ENCODE measurements at places on chromosomes 12 and 14.

- peak; percentile 57 for DNase-seq
Measured at GRCh38 chr14:73785834-73786635, 65.6 kb upstream of the PTGR2 start.

- DNase-seq: peak; percentile 42
Measured at GRCh38 chr12:98439981-98440581, 75.3 kb upstream of the TMPO start.

DNA sequence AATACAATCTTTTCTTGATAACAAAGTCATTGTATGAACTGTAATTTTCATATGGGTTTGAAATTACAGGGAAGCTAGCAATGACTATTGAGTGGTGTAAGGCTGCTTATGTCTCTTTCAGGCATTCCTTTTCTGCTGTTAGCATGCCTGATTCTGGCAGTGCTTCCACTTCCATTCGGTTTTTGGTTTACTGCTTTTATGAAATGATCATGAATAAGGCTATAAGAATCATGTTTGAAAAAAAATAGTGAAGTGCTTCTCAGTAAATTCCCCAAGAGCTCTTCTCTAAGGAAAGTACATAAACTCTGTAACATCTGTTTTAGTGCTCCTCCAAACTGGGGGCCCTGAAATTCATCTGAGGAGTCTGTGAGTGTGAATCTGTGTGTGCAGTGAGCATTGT lies 434.0 kb upstream of the RGS6 start:
- DNase-seq: no peak

DNA sequence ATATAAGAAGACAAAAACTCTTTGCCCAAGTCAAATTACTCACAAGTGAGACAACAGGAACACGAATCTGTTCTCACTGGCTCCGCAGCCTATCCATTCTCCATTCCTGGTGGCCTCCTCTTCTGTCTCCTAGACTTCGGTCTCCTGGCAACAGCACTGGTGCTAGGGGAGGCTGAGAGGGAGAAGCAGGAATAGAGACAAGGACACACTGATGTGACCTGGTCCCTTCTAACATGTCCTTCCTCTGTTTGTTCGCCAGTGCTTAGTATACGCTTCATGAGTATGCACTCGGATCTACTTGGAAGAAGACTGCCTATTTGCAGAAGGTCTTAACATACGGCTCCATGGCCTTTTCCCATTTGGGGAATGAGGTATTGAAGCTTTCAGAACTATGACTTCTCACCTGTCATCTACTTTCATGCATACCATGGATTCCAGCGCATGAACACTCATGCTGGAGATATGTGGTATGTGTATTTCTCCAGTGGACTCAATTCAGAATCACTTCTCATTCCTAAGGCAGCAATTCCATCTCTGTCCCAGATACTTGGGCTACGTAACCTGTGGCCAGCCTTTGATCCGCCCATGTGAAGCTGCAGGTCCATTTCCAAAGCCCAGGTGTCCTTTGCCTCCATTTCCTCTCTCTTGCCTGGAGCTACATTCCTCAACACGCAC lies 33.9 kb downstream of the BHLHE41 start:
- DNase-seq: no peak

DNA sequence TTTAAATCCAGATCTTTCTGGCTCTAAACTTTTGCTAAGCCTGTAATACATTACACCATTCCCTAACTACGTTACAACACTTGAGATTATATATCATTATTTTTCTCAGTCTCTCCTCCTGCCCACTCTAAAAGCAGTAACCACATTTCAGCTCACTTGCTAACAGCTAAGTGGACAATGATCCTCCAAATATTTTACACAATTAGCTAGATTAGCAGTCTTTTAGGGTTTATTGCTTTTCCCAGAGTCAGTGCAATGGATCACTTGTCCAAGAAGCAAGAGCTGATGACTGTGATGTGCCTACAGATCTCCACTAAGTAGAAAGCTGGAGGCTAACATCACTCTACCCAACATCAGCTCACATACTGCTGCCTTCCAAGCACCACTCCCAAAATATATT lies 17.6 kb downstream of the CPNE8 start:
- no peak for DNase-seq

DNA sequence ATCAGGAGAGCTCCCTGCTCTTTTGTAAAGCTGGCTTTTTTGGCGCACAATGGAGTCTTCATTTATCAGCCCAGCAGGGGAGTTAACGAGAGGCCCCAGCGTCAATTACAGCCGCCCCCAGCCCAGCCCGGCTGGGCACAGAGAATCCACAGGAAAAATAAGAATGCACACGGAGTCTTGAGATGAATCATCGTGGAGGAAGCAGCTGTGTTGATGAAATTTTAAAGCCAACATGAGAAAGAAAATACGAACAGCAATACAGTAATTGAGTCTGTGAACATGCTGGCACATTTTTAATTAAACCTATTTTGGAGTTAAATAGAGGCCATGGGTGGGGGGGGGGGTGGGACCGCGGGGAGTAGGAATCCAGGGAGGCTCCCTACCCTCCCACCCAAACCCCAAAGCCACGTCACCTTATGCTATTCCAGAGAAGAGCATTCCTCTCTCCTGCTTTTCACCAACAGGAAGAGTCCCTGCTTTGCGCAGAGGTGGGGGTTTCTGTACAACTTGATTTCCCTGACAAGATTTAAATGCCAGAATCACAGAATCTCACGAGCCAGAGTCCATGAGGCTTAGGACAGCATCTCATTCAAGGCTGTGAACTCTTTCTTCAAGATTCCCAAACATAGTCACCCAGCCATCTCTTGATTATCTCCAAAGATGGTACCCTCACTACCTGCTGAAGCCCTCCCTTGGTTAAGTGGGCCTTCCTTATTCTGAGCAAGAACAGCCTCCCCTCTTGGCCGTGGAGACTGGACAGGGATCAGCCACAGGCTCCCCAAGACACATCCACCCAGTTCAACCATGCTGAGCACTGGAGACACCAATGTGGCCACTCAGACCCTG lies 50.3 kb downstream of the CCNK start:
- DNase-seq: no peak

GRCh38 chr12:131912518-131913274 lies 16.4 kb upstream of the PUS1 start:
- no peak for DNase-seq

DNA sequence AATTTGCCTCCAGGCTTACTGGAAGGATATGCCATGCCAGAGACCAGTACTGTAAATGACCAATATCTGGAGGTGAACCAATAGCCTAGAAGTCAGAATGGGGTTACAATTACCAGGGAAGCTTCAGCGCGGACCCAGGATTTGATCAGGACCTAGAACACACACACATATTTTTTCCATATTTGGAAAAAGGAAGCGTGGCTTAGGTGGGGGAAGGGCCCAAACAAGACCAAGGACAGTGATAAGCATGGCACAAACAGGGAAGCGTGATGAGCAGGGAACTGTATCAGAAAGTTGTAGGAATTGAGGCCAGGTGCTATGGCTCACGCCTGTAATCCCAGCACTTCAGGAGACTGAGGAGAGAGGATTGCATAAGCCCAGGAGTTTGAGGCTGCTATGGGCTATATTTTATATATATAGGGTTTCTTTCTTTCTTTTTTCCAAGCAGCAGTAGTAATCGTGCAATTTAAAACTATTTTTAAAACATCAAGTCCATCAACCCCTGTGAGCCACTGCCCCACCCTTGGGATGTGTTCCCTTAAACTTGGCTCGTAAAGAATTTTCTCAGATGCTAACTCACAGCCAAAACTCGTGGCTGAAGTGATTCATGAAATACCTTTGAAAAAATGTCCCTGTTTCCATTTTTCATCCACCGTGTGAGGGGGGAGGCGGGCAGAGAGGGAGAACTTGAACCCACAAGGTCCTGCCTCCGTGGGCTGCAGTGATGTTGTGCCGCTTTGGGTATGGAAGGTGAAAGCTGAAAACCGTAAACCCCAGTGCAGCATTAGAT lies 16.7 kb downstream of the HRK start:
- DNase-seq: no peak

DNA sequence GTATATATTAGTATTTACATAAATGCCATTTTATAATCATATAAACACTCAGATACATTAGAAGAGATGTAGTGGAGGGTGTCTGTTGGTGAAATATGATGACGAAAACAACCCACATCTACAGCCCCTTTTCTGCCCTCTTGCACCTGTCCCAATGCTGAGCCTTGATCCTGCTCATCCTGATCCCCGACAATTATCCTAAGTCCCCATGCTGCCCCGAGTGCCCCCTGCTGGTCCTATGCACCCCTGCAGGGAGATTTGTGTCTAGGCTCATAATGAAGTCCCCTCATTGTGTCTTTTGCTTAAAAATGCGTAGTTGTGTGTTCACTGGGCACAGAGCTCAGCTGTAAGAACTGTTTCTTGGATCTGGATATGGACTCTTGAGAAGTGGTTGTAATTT lies 554.5 kb downstream of the TMEM121 start:
- DNase-seq: no peak

DNA sequence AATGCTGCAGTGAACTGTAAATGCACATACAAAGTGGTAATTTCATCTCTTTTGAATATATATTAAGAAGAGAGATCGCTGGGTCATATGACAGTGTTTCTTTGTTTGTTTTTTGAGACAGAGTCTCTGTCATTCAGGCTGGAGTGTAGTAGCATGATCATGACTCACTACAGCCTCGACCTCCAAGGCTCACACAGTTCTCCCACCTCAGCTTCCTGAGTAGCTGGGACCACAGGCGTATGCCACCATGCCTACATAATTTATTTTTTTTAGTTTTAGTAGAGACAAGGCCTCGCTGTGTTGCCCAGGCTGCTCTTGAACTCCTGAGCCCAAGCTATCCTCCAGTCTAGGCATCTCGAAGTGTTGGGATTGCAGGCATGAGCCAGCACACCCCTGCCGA lies 62.4 kb upstream of the ACSS3 start:
- no peak for DNase-seq

DNA sequence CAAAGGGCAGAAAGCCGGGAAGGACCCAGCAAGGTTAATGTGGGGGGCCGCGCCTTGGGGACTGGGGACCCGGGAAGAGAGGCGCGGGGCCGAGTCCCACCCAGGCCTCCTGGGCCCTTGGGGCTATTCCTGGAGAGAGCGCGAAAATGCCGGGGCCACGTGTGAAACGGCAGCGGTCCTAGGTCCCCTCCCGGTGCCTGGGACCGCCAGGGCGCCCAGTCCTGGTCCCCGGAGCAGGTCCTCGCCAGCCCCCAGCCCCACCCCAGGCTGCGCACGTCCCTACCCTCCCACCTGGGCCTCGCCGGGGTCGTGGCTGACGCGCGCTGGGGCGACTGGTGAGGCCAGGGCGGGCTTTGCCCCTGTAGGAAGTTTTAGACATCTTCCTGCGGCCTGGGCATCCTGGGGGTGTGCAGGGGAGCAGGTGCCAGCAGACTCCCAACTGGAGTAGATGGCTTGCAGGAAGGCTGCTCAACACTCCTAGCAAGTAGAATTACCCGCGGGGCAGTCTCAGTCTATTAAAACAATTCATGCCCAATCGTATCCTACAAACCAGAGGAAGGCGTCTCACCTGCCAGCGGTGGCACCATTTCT lies 708 bp downstream of the FAR2 start:
- no peak for DNase-seq

GRCh38 chr12:51631591-51631990 lies 40.6 kb downstream of the SCN8A start:
- no peak for DNase-seq

DNA sequence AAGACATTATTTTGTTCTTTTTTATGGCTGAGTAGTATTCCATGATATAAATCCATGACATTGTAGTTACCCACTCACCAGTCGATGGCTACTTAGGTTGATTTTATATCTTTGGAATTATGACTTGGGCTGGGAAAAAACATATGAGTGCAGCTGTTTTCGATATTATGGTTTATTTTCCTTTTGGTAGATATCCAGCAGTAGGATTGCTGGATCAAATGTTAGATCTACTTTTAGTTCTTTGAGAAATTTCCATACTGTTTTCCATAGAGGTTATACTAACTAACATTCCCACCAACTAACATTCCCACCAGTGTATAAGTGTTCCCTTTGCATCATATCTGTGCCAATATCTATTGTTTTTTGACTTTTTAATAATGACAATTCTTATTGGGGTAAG lies 29.9 kb upstream of the PTPRR start:
- no peak for DNase-seq

- DNase-seq: no peak
Measured at GRCh38 chr14:103408491-103409155, 23.4 kb downstream of the MARK3 start.

DNA sequence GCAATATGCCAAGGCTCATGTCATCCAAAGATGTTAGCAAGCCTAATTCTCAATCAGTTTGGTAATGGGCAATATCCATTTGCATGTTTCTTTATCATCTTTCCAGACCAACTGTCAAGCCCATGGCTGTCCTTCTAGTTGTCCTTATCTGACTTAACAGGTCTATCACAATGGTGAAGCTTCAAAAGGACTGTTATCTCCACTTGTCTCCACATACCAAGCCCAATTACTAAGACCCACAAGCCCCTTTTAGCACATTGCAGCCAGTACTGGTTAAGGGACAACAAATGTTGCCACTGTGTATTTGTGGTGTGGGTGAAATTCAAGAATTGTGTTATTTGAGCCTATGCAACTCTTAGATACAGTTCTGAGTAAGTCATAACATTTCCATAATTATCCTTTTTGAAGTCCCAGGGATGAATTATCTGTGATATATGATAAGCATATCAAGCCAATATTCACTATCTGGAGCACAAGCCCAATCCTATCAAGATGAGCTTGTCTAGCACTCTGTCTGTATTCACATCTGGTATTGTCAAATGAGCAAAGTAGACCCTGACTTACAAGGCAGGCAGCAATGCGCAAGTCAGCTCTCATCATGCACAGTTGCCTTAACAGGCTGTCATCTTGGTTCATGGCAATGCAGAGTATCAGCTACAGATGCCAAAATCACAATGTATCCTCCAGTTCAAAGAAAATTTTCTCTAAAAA lies 19.3 kb upstream of the ST8SIA1 start:
- no peak for DNase-seq

GRCh38 chr12:104651811-104652210 lies 195.1 kb downstream of the CHST11 start:
- DNase-seq: no peak

- no peak for DNase-seq
Measured at GRCh38 chr12:96521895-96522682, 32.7 kb downstream of the CFAP54 start.
